SIG-M5 (cell line): ENCODE measurements at places on chromosomes 5 and 9.

GRCh38 chr9:79353856-79354520 is 217.8 kb upstream of the TLE4 start:
- DNase-seq: no peak

- no peak for DNase-seq
Measured at GRCh38 chr9:83473488-83473971, 64.7 kb downstream of the FRMD3 start.

- DNase-seq: no peak
Measured at GRCh38 chr5:36891266-36891665, 14.7 kb downstream of the NIPBL start.

- no peak for DNase-seq
Measured at GRCh38 chr5:40235471-40236400, 444.0 kb upstream of the PTGER4 start.

DNA sequence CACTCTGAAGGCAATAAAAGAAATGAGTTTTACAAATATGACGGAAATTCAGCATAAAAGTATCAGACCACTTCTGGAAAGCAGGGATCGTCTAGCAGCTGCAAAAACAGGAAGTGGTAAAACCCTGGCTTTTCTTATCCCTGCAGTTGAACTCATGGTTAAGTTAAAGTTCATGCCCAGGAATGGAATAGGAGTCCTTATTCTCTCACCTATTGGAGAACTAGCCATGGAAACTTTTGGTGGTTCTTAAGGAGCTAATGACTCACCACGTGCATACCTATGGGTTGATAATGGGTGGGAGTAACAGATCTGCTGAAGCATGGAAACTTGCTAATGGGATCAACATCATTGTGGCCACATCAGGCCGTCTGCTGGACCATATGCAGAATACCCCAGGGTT is 93.5 kb upstream of the RGMB start:
- DNase-seq: no peak

GRCh38 chr5:69276422-69277174 is 41.9 kb downstream of the CDK7 start:
- DNase-seq: no peak

- no peak for DNase-seq
Measured at GRCh38 chr9:136626740-136627642, 35.7 kb upstream of the EGFL7 start.

GRCh38 chr5:5932824-5933223 is 445.5 kb downstream of the MED10 start:
- no peak for DNase-seq

DNA sequence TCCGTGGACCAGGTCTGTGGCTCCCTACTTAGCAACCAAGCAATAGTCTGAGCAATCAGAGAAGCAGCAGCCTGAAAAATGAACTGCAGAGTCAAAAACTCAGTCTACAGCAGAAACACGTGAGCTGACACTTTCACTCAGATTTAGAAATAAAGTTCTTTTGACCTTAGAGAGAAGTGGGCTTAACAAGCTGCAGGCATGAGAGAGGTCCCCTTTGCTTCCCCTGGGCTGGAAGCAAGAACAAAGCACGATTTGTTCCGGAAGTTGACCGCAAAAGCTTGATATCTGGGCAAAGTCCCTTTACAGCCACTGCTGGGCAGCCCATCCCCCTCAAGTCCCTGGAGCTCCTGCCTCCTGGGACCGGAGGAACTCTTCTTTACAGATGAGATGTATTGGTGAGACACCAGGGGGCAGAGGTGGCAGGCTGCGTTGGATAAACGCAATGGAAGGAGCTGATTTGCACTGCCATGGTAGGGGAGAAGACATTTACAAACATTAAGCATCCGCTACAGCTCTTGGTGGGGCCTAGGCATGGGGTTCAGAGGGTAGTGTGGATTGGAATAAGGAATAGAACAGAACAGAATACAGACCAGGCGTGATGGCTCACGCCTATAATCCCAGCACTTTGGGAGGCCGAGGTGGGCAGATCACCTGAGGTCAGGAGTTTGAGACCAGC is 5.8 kb upstream of the SOWAHA start:
- no peak for DNase-seq

DNA sequence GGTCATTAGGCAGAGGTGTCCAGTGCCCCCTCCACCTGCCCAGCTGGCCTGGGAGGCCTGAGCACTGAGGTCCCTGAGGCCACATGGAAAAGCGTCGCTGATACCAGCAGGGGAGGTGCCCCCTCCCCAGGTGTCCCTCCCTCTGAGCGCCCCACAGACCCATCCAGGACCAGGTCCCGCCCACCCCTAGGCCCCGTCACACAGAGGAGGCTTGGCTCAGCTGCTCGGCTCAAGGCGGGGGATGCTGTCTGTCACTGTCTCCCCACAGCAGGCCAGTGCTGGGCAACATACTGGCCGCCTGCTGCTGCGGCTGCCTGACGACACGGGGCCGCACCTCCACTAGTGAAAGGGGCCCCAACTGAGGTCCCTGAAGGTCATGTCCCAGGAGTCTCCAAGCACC is 71.7 kb downstream of the VAV2 start:
- DNase-seq: no peak

DNA sequence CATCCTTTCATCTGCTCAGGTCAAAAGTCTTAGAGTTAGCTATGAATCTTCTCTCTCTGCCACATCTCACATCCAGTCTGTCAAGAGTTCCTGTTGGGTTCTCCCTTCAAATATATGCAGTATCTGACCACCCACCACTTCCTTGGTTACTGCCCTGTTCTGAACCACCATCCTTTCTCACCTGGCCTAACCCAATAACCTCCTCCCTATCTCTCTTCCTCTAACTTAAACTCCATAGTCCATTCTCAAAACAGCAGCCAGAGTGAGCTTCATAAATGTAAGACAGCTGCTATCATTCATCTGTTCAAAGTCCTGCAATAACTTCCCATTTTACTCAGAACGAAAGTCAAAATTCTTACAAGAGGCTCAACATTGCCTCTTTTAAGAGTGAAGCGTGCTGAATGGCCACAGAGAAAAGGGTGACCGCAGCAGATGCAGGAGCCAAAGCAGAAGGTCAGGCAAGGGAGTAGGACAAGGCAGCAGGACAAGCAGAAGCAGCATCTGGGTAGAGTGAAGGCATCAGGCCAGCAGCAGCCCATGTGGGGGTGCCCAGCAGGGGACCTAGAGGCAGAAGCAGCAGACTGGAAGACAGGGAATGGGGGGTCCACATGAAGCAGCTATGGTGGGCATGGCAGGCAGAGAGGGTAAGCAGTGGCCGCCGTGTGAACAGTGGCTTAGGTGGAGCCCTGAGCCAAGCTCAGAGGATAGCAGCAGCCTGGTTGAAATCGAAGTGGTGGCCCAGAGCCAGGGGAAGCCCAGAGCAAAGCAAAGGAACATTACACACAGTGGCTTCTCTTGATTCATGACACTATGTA is 39.3 kb upstream of the CDC42SE2 start:
- peak; percentile 52 for DNase-seq

DNA sequence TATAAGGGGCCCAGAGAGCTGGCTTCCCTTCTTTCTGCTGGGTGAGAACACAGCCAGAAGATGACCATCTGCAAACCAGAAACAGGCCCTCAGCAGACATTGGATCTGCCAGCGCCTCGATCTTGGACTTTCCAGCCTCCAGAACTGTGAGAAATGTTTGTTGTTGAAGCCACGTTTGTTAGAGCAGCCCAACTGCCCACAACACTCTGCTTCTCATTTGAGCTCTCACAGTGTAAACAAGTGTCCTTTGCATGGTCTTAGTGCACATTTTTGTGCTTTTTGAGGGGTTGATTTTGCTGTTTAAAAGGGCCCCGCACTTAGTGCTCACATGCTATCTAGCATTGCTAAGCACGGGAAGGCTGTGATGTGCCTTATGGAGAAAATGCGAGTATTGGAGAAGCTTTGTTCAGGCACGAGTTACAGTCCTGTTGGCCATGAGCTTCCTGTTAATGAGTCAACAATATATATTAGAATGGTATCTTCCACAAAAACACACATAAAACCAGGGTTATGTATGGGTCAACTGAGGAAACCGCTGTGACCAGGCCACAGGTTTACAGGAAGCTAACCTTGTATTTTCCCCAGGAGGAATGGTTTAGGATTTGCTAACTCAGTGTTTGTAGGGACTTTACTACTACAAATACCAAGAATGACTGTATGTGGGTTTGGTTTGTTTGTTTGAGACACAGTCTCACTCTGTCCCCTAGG is 11.9 kb downstream of the CMBL start:
- DNase-seq: no peak

DNA sequence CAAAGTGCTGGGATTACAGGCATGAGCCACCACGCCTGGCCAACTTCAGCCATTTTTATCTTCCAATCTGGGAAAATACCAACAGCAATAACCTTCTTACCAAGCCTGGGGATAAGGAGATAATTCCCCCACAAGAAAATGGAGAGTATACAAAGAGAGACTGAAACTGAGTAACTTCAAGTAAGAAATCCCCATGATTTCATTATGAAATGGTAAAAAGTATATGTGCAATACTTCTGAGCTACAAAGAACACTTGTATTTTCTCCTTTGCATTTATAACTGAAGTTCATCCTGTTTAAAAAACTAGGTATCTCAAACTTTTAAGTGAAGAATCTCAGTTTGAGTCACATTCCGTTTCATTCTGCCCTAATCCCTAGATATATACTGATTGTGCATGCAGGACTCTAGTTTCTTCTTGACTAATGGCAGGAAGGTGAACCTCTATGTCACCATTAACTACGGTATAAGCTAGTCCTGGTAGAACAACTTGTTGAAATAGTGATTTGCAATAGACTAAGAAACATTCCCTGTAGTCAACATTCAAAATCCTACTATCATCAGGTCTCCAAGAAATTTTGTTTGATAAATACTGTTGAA is 2071.4 kb downstream of the MAT2B start:
- no peak for DNase-seq

- no peak for DNase-seq
Measured at GRCh38 chr9:126860757-126861466, 473 bp downstream of the ZBTB34 start.

DNA sequence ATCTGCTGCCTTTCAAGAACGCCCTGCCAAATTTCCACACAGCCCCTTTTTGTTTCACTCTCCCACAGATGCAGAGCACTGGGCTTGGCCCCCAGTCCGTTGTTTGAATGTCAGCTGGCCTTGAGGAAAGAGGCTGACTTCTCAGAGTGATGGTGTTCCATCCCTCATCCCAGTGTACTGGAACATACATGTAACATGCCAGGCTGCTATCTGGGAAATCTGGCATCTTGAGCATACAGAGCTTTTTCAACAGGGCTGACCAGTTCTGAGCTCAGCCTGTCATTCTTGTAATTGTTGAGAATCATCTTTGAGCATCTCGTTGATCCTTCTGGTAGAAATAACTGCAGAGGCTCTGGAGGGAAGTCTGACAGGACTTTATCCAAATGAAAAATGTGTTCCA is 2.8 kb downstream of the GALNT10 start:
- no peak for DNase-seq

- no peak for DNase-seq
Measured at GRCh38 chr9:33225319-33226147, 14.4 kb upstream of the SPINK4 start.

DNA sequence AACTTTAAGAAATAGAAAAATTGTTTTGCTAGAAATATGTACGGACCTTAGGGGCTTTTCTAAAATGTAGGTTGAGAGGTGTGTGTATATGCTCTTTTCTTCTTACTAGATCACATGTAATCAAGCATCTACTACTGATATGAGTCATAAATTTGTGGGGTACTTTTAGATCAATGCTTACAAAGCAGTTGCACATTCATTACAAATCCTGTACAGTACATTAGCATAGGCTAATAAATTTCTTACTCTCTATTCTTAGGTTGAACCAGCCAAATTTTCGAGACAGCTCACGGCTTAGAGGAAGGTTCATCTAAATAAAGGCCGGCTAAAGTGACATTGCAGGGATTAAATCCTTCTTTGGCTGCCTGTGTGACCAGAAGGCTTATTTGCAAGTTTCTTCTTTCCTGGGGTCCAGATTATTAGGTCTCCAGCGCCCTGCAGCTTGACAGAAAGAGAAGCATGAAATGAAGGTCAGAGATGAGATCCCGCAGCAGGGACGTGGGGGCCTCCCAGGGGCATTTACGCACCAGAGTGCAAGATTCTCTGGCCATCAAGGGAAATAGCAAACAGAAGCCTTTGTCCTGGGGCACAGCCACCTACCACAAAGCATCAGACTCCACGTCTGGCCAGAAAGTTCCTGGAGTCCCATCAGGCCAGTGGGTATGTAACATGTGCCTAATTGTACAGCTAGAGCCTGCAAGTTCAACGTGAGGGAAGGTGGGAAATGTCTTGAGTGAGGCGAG is 53.0 kb downstream of the NIM1K start:
- DNase-seq: no peak

GRCh38 chr5:26148569-26149107 is 889.7 kb downstream of the CDH9 start:
- no peak for DNase-seq

GRCh38 chr5:52859628-52860027 is 71.9 kb downstream of the ITGA1 start:
- DNase-seq: no peak

- no peak for DNase-seq
Measured at GRCh38 chr9:113755433-113755832, 120.7 kb upstream of the ZNF618 start.

DNA sequence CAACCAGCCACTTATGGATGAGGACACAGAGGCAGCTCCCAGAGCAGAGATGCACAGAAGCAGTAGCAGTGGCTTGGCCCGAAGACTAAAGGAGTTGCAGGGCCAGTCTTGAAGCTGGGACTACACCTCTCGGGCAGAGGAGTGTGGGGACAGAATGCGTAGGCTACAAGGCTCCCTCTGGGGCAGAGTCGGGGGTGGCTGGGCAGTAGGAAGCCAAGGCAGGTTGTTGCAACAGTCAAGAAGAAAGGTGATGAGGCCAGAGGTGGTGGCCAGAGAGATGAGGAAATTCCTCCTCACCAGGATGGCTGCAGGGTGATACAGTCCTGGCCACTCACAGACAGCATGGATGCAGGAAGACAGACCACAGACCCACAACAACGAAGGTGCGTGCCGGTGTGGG is 4.9 kb upstream of the N4BP3 start:
- DNase-seq: no peak

DNA sequence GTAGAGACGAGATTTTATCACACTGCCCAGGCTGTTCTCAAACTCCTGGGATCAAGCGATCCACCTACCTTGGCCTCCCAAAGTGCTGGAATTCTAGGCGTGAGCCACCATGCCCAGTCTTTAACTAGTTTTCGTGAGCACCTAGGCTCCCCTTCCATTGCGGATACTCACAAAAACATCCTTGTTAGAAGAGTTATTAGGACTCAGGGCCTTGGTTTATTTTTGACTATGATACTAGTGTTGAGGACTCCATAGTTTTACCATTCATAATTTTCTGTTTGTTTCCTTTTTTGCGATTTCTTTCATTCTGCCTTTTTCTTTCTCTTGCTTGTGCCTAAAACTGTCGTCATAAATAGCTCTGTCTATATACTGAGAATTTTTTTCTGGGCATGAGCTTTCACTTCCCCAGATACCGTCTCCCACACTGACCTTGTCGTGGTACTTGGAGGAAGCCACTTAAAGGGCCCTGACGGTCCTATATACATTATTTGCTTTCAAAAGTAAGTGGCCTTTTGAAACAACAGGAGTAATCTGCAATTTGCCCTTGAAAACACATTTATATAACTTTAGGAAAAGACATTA is 5.2 kb downstream of the F2R start:
- DNase-seq: no peak

GRCh38 chr9:136010176-136010575 is 49.0 kb upstream of the UBAC1 start:
- DNase-seq: no peak

- no peak for DNase-seq
Measured at GRCh38 chr5:902129-902916, 9.6 kb downstream of the TRIP13 start.
